Smooth muscle cell of the pulmonary artery (primary cell): ENCODE measurements at places on chromosomes 1 and 21. TPM values are rescaled to one million over a fixed set of nuclear protein-coding genes. Genes with fewer than 3 reads are reported as not detected.

The PTPN22 gene
- 0.91 and 4.7 TPM in 2 replicates for total RNA-seq

The SPRR1B gene
- not detected in 2 replicates for total RNA-seq

The GPR153 gene
- total RNA-seq = 11.3 and 11.5 TPM in 2 replicates

The SERTAD4 gene
- total RNA-seq = 13.6 and 22.2 TPM in 2 replicates

The CATSPERE gene
- total RNA-seq = 0.72 and 0.73 TPM in 2 replicates

The BSND gene
- not detected in 2 replicates for total RNA-seq

The PLEKHA6 gene
- 0.63 and 1.4 TPM in 2 replicates for total RNA-seq

The NBPF14 gene
- total RNA-seq = 51.6 and 76.3 TPM in 2 replicates

The PCSK9 gene
- total RNA-seq = 0.85 and 2.5 TPM in 2 replicates

The TRIM67 gene
- 0.03 and 0.39 TPM in 2 replicates for total RNA-seq

The HEYL gene
- 0.30 and 3.1 TPM in 2 replicates for total RNA-seq

The NECTIN4 gene
- 0.07 and 0.13 TPM in 2 replicates for total RNA-seq

The CADM3 gene
- 0.07 and 0.33 TPM in 2 replicates for total RNA-seq

The EFCAB7 gene
- total RNA-seq = 4.0 and 5.5 TPM in 2 replicates

The KCNJ9 gene
- total RNA-seq = under 0.01 TPM in 1 of 2 replicates, not detected in the other

The FAM229A gene
- total RNA-seq = 0.98 and 1.1 TPM in 2 replicates

The SNX7 gene
- 29.2 and 37.7 TPM in 2 replicates for total RNA-seq

The DCST1 gene
- total RNA-seq = not detected in 2 replicates

The TMEM269 gene
- total RNA-seq = 0.03 and 0.07 TPM in 2 replicates

The TMPRSS2 gene
- total RNA-seq = not detected in 2 replicates
